ENCODE measurements at places on chromosomes 5 and 9.

DNA sequence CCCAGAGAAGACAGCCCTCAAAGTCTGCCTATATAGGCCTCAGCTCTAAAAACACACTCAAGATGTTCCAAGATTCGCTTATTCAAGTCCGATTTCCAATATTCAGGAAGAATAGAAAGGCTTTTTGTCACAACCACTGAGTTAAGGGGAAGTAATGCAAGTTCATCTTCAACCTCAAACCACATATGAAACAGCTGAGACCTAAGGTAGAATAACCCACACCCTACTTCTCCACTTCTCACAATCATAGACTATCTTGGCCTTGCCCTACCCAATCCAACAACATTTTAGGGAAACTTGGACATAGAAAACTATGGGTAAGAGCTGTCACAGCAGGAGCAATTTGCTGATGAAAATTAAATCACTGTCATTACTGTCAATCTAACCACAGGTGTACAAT lies 152.0 kb upstream of the LRRTM2 start:
- no peak for DNase-seq

DNA sequence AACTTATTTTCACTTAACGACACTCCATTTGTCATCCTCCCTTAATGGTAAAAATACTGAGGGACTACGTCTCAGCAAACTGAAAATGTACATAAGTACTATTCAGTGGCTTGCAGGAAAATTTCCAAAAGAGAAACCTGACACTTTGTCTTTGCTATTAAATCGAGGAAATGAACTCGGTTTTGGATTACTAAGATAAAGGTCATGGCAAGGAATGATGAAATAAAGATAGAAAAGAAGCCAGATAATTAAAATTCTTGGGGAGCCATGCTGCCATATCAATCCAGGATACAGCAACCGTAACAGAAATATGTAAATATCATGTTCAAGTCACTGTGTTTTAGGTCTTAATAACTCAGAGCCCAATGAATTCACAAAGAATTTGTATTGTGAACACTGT lies 647.8 kb downstream of the CDH9 start:
- no peak for DNase-seq

DNA sequence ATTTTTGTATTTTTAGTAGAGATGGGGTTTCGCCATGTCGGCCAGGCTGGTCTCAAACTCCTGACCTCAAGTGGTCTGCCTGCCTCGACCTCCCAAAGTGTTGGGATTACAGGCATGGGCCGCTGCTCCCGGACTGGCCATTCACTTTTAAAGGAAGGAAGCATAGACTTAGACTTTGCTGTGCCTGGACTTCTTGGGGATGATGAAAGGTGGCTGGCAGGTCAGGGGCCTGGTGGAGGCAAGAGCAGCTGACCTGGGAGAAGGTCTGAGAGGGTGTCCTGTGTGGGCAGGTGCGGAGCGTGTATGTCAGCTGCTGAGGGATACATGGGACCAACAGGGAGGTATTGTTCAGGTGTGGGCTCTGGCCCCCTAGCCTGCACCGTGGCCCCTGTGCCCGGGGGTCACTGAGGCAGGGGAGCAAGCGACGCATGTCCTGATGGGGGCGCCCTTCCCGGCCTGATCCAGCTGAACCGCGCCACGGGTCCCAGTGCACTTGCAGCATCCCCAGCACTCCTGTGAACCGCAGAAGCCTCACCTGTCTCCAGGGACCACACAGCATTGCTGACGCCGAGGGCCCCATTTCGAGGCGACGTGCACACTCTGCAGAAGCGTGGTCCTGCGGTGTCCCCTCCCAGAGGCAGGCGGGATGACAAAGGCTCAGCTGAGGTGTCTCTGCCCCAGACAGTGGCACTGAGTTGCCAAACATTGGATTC lies 23.1 kb downstream of the NDUFS6 start:
- no peak for DNase-seq

DNA sequence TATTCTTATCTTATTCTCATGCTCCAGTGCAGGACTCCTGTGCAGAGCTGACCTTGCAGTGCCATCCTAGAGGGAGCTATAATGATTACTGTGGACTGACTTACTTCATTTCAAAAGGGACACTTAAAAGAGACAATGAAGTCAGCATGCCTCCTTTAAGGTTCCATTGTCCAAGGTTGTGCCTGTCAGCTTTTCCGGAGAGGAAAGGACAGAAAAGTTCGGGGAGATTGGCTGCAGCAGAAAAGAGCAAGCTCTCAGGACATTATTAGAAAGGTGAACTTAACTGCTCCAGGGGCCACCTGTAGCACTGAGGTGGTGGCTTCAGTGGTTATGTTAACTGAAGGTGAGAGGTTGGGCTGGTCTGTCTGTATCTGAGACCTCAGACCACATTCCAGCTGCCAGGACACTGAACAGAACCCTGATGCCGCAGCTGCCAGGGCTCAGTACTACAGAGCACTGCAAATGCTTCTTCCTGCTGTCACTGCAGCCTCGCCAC lies 112.9 kb downstream of the ST8SIA4 start:
- no peak for DNase-seq

GRCh38 chr5:65018763-65019162 lies 250.0 kb downstream of the CWC27 start:
- DNase-seq, result no peak

DNA sequence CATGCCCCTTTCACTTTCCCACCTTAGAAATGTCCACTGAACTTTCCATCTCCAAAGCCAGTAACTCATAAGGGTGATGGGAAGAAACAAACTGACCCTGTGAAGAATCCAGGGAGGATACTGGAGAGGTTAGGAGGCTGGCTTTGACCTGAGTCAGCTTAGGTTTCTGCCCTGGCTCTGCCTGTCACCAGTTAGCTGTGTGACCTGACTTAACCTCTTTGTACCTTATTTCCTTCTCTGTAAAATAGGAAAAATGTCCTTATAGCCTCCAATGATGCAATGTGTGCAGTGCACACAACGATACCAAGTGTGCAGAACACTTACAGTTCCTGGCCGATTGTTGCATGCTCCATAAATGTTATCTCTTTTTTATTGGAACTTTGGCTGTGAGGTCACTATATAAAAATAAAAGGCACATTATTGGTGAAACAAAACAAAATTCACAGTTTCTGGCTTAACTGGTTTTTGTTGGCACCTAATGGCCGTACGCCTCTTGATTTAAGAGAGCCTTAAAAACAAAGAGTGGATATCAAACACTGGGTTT lies 37.8 kb downstream of the GABRP start:
- DNase-seq, result no peak

DNA sequence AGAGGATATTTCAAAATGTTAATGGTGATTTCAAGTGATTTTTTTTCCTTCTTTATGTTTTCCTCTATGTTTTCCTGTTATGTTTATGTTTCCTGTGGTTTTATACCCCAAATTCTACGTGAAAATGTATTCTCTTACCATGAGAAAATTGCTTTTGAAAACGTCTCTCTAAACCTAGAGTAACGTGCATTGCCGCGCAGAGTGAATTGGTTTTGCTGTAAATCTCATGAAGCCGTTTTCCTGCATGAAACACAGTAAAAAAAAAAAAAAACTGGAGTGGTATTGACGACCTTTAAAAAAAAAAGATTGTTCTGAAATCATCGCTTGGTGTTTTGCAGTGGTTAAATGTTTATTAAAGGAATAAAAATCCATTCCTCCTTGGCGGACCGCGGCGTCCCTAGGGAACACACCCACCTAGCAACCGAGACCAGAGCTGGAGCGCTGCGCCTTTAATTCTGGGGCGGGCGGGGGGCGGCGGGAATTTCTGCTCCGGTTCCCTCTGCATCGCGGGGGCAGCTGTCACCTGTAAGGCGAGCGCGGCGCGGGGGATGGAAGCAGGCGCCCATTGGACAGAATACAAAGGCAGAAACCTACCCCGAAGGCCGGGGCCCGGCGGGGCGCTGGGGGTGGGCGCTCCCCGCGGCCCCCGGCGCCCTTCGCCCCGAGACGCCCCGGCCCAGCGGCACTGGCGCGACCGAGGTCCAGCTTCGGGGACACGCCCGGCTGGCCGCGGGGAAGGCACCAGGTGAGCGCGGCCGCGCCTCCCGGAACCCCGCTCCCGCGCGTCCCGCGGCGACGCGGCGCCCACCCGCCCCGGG lies at the start of gene SOWAHA:
SOWAHA (plus strand) TSS at position 522 of the 818 bp plus-strand sequence. CDS start 320 bp downstream, outside the sequence.
- DNase-seq, result no peak

GRCh38 chr5:135456238-135457099 lies 4.3 kb upstream of the TIFAB start:
- peak; percentile 94 for DNase-seq

- DNase-seq, result peak; percentile 16
These were observed 3.1 kb downstream of the RNF44 start for GRCh38 chr5:176533894-176534611.

- DNase-seq, result peak; percentile 57
These were observed 46.2 kb downstream of the LIX1 start for GRCh38 chr5:97096191-97096590.
